Panc1 (cell line): ENCODE measurements at places on chromosomes 16 and 17.

- no peak overlapping the region for H3K4me3 ChIP-seq
- no peak overlapping the region for H3K27ac ChIP-seq
- H3K4me1 ChIP-seq = no peaks in the 10 kb centered on the region; the same call in 1 of the 2 replicates
- H3K36me3 ChIP-seq = peaks cover 11% of the 10 kb centered on the region; the same call in 1 of the 2 replicates
Measured at GRCh38 chr16:84119368-84119767, 2.6 kb upstream of the MBTPS1 start.

DNA sequence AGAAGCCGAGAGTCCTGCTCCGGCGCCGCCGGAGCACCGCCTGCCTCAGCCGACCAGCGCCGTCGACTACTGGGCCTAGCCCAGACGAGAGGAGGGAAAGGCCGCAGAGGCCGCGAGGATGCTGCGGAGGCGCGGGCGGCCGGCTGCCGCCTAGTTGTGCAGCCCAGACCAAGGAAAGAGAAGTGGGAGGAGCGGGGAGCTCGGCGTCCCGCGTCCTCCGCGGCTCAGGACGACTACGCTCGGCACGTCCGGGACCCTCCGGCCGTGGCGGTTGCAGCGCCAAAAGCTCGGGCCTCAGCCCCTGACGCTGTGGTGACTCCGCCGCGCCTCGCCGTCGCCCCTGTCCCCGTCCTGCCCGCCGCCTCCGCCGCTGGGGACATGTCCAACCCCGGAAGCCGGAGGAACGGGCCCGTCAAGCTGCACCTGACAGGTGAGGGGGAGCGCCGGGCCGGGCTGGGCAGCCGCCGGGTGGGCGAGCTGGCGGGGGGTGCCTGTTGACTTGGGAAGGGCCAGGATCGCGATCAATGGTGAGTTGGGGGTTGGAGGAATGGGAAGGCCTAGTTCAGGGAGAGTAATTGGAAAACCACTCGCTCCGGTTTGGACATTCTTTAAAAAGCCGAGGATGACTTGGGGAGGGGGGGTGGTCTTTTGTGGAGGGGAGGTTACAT, 37.7 kb downstream of the RNF135 start:
- H3K27ac ChIP-seq = peak overlapping the region; percentile 62
- H3K4me1 ChIP-seq = no peaks in the 10 kb centered on the region
- peak overlapping the region; percentile 63 for H3K4me3 ChIP-seq
- H3K27me3 ChIP-seq = no peaks in the 10 kb centered on the region
- no peaks in the 10 kb centered on the region for H3K36me3 ChIP-seq
- no peak for DNase-seq

- no peak for DNase-seq
- H3K27ac ChIP-seq = no peak overlapping the region
- H3K36me3 ChIP-seq = 0 out of 2 replicates have a peak, but pooled peaks cover 4% of the 10 kb centered on the region
- H3K27me3 ChIP-seq = peaks cover 27% of the 10 kb centered on the region
- peaks cover 16% of the 10 kb centered on the region for H3K4me1 ChIP-seq
- no peak overlapping the region for H3K4me3 ChIP-seq
Measured at GRCh38 chr17:74857191-74857590, 2.5 kb downstream of the GRIN2C start.

DNA sequence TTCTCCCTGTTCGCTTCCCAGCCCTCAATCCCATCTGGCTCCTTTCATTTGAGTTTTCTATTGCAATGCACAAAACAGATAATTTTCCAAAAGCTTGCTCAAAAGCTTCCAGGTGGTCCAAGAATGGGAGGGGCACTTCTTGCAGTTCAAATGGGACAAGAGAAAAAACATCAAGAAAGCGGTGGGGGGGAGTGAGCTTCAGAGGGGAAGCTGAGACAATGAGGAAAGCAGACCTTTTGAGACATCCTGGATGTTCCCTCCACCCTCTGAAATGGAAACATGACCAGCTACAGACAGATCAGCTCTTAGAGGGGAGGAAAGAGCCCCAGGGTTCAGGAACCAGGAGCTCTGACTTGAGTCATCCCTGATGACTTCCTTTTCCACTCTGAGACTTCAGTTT, 368.2 kb downstream of the SLC39A11 start:
- no peak overlapping the region for H3K4me3 ChIP-seq
- H3K4me1 ChIP-seq = peaks cover 40% of the 10 kb centered on the region
- no peaks in the 10 kb centered on the region for H3K36me3 ChIP-seq
- no peaks in the 10 kb centered on the region for H3K27me3 ChIP-seq
- peak overlapping the region; percentile 83 for H3K27ac ChIP-seq

DNA sequence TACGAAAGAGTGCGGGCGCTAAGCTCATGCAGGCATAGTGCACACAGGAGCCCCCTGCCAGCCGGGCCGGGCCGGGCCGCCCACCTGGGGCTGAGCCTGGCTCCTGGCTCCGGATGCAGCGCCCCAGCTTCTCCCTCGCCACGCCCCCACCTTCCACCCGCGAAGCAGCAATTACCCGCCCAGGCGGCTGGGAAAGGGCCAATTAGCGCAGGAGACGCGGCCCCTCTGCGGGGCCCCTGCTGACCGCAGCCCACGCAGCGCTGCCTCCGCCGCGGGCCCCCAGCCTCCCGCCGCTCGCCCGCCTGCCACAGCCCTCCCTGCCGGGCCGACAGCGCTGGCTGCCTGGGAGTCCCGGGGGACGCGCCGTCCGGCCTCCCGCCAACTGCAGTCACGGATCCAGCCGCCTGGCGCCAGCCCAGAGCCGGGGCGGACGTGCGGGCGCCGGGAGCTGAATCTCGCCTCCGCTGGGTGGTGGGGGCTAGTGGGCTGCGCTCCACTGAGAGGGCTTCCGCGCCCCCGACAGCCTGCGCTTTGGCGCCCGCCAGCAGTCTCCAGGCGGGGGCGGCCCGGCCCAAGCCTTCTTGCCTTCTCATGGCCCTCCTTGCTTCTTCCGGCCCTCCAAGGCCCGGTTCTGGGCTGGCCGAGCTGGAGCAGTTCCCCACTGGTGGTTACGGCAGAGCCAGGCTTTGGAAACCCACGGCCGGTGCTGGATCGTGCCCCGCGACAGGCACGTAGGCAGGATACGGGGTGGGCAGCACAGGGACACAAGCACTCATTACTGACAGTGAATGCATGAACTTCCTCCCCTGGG, 14.9 kb upstream of the CBFB start:
- no peaks in the 10 kb centered on the region for H3K36me3 ChIP-seq
- peak overlapping the region; percentile 45 for H3K4me3 ChIP-seq
- no peak for DNase-seq
- no peaks in the 10 kb centered on the region for H3K27me3 ChIP-seq
- H3K27ac ChIP-seq = no peak overlapping the region

GRCh38 chr16:4936181-4936990, 562 bp downstream of the PPL start:
- H3K27me3 ChIP-seq = no peaks in the 10 kb centered on the region
- peaks cover 31% of the 10 kb centered on the region for H3K4me1 ChIP-seq
- peak overlapping the region; percentile 93 for H3K4me3 ChIP-seq
- peak overlapping the region; percentile 80 for H3K27ac ChIP-seq

DNA sequence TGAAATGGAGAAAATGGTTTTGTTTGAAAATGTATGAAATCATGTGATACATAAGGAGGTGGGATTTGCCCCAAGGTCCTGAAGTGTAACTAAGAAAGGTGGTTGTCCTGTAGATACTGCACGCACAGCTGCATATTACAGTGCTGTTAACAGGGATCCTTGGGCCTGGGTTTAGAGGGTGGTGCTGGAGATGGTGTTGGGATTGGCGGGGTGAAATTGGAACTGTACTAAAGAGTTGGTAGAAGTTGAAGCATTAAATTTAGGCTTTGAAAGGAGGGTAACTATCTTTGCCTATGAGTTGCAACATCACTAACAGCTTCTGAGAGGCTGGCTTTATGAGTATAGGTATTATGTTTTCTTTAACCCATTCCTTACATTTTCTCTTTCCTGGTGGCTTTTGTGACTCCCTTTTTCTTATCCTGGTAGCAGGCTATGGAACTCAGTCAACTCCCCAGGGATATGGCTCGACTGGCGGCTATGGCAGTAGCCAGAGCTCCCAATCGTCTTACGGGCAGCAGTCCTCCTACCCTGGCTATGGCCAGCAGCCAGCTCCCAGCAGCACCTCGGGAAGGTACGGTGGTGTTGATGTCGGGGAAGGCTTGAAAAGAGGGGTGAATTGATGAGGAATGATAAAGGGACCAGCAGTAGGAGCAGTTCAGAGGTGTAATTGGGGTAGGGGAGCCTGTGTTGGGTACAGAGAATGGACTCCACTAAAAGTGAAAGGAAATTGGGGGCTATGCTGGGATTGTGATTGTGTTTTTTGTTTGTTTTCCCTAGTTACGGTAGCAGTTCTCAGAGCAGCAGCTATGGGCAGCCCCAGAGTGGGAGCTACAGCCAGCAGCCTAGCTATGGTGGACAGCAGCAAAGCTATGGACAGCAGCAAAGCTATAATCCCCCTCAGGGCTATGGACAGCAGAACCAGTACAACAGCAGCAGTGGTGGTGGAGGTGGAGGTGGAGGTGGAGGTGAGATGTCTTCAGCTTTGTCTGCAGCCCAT, 3.8 kb downstream of the FUS start:
- H3K27me3 ChIP-seq = no peaks in the 10 kb centered on the region
- peaks cover 61% of the 10 kb centered on the region for H3K36me3 ChIP-seq
- peak overlapping the region; percentile 31; the same call in 1 of the 2 replicates for H3K27ac ChIP-seq
- H3K4me3 ChIP-seq = peak overlapping the region; percentile 99
- no peak for DNase-seq

DNA sequence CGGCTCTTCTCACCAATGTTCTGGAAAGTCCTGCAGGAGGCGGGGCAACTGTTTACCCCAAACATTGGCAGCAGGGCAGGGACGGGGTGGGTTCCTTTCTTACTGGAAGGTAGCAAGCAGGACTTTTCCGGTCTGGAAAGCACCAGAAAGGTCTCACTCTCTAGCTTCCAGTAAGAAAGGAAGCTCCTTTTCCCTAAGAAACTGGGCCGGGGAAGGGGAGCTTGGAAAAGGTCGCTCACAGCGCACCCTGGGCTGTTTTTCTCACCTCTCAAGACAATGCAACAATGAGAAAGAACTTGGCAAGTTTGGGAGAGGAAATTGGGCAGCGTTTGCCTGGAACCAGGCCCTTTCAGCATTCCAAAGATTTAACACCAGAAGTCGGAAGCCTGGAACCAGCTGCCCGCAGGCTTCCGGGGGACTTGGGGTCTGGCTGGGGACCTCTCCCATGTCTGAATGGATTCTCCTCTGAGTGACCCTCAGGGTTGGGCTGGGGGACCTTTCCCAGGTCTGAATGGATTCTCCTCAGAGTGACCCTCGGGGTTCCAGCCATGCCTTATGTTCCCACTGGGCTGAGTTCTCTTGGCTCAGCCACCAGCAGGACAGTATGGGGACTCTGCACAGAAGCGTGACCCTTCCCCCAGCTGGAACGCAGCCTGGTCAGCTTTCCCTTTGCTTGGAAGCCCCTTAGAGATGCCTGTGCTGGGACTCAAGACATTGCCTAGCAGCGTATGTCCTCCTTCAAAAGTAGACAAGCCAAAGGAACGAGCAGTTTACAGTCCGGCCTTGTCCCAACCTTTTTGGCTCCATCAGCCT, 166.5 kb upstream of the PLCG2 start:
- no peak for DNase-seq
- H3K4me3 ChIP-seq = no peak overlapping the region
- H3K4me1 ChIP-seq = peaks cover 7% of the 10 kb centered on the region; the same call in 1 of the 2 replicates
- no peaks in the 10 kb centered on the region for H3K36me3 ChIP-seq

DNA sequence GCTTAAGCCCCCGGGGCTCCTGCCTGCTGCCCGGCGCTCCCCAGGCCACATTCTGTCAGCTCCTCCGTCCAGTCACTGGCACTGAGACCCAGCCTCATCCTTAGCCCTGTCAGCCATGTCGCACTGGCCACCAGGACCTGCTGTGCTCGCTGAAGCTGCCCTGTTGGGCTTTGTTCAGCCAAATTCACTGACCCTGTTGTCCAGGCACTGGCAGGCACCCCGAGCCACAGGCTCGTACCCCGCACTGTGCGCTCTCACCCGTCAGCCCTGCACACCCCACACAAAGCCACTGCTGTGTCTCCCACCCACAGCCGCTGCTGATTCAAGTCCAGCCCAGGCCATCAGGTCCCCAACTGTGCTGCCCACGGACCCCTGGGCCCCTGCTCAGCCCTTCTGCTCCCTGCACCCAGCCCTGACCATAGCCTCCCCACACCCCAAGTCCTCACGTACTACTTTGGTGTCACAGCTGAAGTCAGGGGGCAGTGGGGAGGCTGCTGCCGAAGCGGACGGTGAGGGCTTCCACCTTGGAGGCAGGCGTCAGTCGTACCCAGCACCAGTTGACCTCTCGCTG, 131.5 kb upstream of the CHMP6 start:
- H3K36me3 ChIP-seq = no peaks in the 10 kb centered on the region
- H3K4me1 ChIP-seq = peaks cover 16% of the 10 kb centered on the region
- DNase-seq = no peak
- no peak overlapping the region for H3K27ac ChIP-seq
- no peak overlapping the region for H3K4me3 ChIP-seq

DNA sequence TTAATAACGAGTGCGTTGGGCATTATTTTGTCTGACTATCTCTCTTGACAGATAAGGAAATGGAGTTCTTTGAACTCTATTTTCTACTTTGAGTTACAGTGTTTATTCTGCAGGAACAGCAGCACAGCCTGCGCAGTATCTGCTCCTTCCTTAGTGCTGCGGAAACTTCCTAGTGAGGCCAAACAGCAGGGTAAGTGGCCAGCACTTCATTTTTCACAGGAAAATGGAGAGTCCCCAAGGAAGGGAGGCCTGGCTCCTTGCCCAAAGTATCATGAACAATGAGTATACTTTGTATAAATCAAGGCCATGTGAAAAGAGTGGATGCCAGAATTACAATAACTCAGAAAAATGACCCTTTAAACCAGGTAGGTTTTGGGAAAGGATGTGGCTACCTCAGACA, 140.6 kb downstream of the VPS53 start:
- H3K4me3 ChIP-seq = no peak overlapping the region
- H3K4me1 ChIP-seq = no peaks in the 10 kb centered on the region
- no peak for DNase-seq

DNA sequence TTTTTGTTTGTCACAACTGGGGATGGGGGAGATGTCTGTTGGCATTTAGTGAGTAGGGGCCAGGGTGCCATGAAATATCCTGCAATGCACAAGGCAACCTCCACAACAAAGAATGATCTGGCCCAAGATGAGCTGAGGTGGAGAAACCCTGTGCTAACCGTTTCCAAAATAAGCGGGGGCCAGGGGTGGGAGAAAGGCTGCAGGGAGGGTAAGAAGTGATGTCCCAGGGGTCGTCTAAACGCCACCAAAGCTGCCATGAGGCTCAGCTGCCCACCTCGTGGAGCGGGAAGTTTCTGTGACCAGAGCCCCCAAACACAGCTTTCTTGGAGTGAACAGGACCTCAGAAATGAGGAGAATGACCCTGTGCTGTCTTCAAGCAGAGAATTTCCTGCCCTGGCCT, 76.5 kb upstream of the CDH5 start:
- no peak for DNase-seq
- H3K4me3 ChIP-seq = no peak overlapping the region
- no peaks in the 10 kb centered on the region; the same call in 1 of the 2 replicates for H3K27me3 ChIP-seq
- no peaks in the 10 kb centered on the region for H3K4me1 ChIP-seq
